Activated CD4-positive, alpha-beta T cell treated with anti-CD3 and anti-CD28 coated beads for 1 hour (primary cell): ENCODE measurements at places on chromosomes 5 and 9.

DNA sequence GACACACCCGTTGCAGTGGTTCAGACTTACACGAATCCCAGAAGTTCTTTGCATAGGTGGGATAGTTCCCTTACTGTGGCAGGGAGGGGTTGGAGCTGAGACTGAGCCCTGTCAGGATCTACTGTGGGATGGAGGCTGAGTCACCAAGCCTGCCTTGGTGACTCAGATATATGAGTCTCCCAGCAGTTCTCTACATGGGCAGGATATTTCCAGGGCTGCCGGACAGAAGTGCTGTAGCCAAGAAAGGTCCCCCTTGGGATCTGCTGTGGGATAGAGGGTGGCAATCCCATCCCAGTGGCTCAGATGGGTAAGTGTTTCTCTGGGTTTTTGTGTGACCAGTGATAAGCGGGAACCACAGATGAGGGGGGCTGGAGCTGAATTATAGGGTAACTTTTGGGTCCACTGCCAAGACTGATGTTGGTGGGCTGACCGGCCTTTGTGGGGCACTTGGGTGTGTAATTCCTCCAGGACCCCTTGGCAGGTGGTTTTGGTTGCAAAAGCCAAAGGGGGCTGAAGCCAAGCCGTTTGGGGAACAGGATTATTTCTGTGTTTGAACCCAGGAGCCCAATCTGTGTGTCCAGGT lies 18.7 kb downstream of the XRCC4 start:
- DNase-seq: no peak

DNA sequence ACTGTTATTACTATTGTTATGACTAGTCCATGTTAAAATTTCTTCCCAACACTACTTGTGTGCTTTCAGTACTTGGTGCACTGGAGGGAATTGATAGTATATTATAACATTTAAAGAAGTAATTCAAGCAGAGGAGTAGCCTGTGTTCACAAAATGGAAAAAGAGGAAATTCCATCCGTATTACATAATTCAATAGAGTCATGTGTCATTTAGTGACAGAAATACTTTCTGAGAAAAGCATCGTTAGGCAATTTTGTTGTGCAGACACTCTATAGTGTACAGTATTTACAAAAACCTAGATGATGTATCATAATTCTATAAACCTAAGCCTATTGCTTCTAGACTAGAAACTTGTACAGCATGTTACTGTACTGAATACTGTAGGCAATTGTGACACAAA lies 78.3 kb upstream of the PCSK5 start:
- no peak for DNase-seq

- no peak for DNase-seq
These were observed at the start of gene ENG for GRCh38 chr9:127854184-127854806. Gene ENG, minus strand, starts transcription at chr9:127854658. Its CDS starts 303 bp downstream, at chr9:127854355.

GRCh38 chr9:557601-558201 lies 283.8 kb upstream of the DMRT1 start:
- DNase-seq: no peak

GRCh38 chr9:100600521-100601079 lies 22.7 kb downstream of the CAVIN4 start:
- no peak for DNase-seq

- no peak for DNase-seq
These were observed 5.1 kb downstream of the SNX30 start for GRCh38 chr9:112755675-112756074.

- no peak for DNase-seq
These were observed 35.9 kb upstream of the TESK1 start for GRCh38 chr9:35569206-35569605.

- DNase-seq: no peak
These were observed 24.7 kb upstream of the TNFSF15 start for GRCh38 chr9:114830546-114830945.

DNA sequence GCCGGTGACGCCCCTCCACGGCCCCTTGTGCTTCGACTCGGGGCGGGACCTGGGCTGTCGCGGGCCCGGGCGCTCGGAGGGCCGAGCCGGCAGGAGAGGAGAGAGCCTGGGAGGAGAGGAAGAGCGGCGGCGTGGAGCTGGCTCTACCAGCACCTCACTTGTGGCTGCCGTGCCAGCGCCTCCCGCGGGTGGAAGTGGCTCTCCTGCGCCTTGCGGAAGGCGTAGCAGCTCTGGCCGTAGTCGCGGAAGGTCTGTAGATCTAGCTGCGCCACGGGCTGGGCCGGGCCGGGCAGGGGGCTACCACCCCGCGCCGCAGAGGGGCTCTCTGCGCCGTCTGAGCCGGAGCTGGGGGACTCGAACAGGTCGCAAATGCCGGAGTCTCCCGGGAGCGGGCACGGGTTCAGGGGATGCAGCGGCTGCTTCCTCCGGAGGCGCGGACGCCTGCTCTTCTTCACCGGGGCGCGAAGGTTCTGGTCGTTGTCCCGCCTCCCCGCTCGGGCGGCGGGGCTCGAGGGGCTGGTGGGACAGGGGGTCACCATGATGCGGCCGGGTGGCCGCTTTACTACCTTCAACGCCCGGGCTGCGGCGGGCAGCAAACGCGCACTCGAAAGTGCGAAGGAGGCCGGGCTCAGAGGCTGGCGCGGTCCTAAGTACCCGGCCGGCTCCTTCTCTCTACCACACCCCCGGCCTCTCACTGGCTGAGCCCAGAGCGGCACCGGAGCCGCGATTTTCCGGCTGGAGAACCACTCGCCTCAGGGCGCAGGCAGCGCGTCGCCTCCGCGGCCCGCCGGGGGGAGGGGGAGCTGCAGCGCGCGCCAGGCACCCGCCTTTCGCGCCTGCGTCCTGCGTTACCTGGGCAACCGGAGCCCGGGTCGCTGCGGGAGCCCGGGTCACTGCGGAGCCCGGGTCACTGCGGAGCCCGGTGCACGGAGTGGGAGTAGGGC lies at the start of gene CCNO:
Gene CCNO (minus strand): TSS at position 624 of the 944 bp plus-strand sequence. CDS start 85 bp downstream, at position 539.
- DNase-seq: peak; percentile 36

- DNase-seq: no peak
These were observed 44.2 kb downstream of the NKD2 start for GRCh38 chr5:1052641-1053390.

GRCh38 chr5:390623-391491 lies 52.1 kb upstream of the EXOC3 start:
- DNase-seq: no peak

DNA sequence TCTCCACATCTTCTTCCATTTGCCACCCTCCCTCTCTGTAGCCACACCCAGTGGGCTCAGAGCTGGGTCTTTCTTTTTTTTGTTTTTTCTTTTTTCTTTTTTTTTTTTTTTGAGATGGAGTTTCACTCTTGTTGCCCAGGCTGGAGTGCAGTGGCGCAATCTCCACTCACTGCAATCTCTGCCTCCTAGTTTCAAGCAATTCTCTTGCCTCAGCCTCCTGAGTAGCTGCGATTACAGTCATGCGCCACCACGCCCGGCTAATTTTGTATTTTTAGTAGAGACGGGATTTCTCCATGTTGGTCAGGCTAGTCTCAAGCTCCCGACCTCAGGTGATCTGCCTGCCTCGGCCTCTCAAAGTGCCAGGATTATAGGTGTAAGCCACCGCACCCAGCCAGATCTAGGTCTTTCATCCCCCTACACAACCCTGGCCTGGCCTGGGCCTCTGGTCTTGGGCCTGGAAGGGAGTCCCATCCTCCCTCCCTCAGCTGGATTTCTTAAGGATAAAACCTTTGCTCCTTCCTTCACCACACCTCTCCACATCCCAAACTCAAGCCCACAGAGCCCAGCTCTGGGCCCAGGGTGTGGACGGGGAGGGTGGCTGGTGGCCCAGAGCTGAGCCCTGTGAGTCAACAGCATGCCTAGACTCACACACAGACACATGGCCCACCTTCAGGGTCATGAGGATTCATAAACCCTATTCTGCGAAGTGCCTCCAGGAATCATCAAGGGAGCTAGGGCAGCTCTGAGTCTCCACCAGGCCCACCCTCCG lies 18.8 kb upstream of the KCNIP1 start:
- DNase-seq: no peak

DNA sequence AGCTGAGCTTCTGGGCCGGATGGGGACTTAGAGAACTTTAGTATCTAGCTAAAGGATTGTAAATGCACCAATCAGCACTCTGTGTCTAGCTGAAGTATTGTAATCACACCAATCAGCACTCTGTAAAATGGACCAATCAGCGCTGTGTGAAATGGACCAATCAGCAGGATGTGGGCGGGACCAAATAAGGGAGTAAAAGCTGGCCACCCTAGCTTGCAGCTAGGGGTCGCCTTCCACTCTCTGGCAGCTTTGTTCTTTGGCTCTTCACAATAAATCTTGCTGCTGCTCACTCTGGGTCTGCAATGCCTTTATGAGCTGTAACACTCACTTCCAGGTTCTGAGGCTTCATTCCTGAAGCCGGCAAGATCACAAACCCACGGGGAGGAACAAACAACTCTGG lies 354.0 kb downstream of the PRR16 start:
- DNase-seq: no peak

GRCh38 chr9:106220415-106220814 lies 526.1 kb downstream of the TMEM38B start:
- DNase-seq: no peak

- DNase-seq: no peak
These were observed 91.5 kb downstream of the TLE4 start for GRCh38 chr9:79663300-79663699.

DNA sequence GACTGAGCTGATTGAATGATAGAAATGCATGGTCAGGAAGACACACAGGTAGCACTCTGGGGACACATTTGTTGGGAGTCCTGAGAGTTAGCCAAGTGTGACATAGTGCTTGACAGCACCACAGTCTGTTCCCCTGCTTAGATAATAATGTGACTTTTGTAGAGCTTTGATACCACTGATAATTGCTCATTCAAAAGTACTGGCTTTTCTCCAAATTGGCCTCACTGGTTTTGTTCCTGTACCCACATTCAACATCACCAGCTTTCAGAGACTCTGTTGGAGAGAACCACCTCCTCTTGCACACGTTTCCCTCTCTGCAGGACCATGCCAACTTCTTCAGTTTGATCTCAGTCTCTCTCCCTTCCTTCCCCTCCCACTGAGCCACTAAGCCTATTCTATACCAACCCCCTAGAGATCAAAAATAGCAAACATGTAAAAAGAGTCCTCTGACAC lies 52.5 kb upstream of the IL7R start:
- no peak for DNase-seq

- DNase-seq: no peak
These were observed 28.1 kb downstream of the NREP start for GRCh38 chr5:111728941-111729340.
